SK-N-DZ (cell line): ENCODE measurements at places on chromosomes 12 and 14.

DNA sequence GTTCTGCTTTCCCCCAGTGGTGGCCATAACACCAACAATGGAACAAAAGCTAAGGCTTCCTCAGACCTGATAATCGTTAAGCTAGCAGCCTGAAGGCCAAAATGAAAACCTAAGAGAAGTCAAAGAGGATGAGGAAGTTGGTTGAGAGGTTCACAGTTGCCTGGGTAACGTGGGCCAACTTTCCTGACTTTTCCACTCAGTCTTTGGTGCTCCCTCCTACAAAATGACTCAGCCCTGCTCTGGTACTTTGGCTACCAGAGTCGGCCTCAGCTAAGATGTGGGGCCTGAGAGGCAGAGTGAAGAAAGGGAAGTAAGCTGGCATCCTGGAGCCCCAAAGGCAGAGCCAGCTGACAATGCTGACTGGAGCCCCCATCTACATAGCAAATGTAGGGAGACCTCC, 14.9 kb upstream of the FKBP11 start:
- DNase-seq, result no peak

DNA sequence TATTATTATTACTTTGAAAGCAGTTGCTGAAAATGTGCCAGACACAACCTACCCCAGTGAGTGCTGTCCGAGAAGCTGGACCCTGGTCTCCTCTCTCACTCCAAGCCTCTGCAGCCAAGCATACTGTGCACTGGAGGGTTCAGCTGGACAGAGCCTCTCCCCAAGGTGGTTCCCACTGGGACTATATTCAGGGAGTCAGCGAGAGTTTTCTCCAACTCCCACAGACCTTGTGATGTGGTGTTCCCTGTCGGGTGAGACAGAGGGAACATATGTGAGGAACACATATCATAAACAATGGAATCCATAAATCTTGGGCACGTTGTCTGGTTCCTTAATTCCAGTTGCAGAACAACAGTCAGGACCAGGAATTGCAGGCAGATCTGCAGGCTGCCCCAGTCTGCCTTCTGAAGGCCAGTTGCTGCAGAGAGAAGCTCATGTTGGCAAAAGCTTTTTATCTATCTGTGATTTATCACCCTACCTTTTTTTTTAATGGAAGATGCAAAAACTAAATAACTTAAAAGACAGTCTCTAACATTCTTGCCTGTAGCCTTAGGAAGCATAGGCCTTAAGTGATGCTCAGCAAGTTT, 619.8 kb upstream of the TBX3 start:
- DNase-seq, result no peak

DNA sequence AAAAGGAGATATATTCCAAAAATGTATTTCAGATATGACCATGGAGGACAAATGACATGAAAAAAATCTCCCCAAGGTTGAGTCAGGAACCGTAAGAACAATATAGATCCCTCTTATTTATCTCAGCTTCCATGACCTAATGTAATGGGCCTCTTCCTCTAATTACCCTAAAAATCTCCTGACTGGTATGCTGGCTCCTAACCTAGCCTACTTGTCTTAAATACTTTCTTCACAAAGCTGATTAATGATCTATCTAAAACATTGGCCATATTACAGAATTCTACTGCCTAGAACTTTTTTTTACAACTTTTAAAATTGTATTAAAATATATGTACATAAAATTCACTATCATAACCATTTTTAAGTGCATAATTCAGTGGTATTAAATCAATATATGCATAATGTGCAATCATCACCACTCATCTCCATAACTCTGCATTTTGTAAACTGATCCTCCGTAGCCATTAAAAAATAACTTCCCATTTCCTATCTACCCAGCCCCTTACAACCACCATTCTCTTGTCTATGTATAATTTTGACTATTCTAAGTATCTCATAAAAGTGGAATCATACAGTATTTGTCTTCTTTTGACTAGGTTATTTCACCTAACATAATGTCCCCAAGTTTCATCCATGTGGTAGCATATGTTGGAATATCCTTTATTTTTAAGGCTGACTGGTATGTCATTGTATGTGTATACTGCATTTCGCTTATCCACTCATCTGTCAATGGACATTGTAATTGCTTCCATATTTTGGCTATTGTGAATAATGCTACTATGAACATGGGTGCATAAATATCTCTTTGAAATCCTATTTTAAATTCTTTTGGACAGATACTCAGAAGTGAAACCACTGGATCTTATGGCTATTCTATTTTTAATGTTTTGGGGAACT, 464.6 kb downstream of the ADAMTS20 start:
- DNase-seq, result no peak

- no peak for DNase-seq
These were observed 690.7 kb upstream of the TBX3 start for GRCh38 chr12:115374480-115375185.

DNA sequence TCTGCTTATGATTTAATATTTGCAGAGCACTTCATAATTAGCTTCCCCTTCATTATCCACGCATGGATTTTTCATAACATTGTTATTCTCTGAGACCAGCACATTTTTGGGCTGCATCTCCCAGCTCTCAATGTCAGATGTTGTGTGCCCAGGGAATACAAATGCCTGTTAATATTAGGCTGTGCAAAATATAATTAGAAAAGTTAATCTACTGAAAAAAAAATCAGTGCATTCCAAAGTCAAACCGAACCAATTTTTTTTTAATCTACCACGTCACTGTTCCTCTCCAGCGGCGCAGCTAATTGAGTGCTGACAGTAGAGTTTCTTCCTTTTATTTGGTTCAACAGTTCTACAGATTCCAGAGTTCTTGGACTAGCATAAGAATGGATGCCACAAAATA, 191.0 kb upstream of the RGS6 start:
- no peak for DNase-seq

DNA sequence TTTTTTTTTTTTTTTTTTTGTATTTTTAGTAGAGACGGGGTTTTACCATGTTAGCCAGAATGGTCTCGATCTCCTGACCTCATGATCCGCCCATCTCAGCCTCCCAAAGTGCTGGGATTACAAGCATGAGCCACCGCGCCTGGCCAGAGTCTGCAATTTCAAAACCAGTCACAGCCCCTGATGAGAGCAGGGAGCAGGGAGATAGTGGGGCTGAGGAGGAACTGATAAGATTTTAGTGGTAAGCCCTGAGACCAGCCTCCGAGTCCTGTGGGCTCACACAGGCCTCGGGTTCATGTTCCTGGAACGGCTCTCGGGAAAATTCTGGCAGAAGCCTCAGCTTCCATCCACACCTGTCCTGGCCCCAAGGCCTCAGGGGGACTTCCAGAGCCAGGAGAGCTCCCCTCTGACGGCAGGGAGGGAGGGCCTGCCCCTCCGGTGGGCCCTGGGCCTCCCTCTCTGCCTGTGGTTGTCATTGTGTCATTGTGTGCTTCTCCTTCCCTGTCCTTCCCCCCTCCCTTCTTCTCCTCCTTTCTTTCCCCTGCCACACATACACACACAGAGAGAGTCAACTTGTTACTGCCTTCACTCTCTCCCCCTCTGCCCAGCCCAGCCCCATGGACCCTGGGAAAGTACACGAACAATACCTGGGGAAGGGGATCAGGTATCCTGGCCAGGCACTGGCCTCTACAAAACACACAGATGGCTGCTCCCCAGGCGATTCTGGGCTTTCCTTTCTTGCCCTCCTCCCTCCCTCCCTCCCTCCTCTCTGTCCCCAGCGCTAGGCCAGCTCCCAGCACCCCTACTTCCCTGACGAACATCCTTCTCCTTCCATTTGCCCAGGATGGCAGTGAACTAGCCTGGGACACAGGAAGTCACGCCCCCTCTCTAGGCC, 294.1 kb downstream of the DPF3 start:
- DNase-seq, result no peak

DNA sequence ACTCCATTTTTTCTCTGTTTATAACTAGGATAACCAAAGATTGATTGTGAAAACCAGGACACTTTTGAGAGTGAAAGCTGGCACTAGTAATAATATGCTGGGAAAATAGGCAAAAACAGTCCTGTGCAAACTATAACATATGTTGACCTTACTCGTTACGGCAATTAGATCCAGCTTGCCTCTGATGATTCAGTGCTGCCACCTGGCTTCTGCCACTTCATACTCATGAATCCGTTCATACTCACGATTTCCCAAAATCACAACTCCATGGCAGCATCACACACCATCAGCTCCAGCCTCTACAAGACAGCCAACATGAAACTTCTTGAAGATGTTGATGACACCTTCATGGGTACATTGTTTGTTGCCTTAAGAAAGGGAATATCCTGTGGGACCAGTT, 49.1 kb upstream of the CAND1 start:
- DNase-seq, result peak; percentile 10

DNA sequence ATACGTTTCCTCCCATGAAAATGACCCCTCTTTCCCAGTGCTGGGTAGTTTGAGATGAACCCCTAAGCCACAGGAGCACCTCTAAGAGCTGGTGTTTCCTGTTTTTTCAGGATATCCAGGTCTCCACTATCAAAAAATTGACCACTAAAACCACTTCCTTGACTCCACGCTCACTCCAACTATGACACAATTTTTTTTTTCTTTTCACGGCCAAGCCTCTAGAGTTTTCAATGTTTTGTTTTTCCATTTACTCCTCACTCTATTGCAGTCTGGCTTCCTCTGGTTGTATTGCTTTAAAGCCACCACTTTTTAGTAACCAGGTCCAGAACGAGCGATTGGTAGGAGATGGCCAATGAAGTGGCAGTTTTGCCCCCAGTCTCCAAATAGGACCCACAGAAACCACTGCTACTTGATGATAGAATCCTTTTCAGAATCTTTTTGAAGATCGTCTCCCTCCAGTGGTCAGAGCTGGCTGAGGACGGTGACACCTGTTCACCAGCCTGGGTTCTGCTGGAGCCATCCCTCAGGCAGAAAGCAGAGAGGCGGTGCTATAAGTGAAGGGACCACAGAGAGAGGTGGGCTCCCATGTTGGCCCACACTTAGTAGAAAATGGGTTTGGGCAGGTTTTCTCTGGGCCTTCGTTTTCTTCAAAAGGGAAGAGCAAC, 454.4 kb downstream of the VRK1 start:
- DNase-seq, result no peak

- DNase-seq, result no peak
These were observed 10.7 kb upstream of the GPX2 start for GRCh38 chr14:64953310-64953654.

DNA sequence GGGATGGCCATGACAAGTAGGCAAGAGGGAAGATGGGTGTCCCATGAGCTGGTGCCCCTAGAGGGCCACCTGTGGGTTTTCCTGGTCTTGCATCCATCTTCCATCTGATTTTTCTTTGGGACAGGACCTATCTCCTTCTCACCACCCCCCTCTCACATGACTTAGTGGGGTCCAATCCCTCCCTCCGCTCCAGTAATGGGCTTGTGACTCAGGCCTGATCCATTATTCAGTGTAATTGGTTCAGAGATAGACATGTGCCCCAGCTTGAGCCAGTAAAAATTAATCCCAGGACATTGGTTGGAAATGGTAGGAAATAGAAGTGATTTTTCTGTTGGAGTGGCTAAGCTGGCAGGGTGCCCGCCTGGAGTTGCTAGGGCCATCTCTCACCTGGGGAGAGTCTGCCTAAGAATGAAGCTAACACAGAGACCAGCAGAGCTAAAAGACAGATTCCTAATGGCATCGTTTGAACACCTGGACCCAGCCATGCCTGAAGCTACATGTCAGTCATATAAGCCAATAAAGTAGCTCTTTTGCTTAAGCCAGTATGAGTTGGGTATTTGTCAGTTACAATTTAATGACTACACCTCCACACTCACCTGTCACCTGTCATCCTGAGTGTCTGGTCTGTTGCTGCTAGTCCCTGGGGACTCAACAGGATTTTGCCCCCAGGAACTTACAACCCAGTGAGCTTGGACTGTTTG, 14.7 kb downstream of the RASAL1 start:
- DNase-seq, result no peak

DNA sequence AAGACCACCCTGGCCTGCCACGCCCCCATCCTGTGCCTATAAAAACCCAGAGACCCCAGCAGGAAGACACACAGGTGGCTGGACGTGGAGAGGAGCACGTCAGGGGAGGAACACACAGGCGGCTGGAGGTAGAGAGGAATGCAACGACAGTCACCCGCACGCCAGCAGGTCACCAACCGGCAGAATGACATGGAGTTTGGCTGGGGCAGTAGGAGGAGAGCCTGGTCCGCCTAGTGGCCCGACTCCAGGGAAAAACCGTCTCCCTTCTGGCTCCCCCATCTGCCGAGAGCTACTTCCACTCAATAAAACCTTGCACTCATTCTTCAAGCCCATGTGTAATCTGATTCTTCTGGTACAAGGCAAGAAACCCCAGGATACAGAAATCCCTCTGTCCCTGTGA, 62.7 kb upstream of the KCNH3 start:
- DNase-seq, result no peak

DNA sequence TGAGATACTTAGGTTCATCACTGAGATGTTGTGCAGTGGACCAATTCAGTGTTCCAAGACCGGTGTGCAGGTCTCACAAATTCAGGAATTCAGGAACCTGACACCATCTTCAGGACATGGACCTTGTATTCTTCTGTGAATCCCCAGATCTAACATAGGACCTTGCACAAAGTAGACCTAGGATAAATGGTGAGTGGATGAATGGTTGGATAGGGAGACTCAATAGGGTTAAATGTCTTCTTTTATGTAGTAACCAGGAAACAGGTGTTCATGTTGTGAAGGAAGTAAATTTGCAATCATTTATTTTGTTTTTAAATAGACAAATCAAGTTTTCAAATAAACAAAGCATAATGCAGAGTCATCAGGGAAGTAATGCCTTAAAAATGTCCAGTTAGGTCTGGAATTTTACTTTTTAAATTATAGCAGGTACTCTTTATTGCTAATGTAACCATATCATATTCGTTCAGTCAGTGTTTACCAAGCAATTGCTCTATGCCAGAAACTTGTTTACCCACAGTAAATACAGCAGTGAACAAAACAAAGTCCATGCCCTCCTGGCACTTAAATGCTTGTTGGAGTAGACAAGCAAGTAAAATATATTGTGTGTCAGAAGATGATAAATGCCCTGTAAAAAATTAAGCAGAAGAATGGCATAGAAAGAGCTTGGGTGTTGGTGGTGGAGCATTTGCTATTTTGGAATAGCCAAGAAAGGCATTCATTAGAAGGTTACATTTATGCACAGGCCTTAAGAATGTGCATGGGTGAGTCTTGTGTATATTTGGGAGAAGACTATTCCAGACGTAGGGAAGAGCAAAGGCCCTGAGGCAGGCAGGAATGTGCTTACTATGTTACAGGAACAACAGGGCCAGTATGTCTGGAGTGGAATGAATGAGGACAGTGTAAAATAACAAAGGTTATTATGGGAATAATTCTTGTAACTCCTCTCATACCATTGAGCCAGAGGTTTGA, 26.3 kb downstream of the RXYLT1 start:
- no peak for DNase-seq

DNA sequence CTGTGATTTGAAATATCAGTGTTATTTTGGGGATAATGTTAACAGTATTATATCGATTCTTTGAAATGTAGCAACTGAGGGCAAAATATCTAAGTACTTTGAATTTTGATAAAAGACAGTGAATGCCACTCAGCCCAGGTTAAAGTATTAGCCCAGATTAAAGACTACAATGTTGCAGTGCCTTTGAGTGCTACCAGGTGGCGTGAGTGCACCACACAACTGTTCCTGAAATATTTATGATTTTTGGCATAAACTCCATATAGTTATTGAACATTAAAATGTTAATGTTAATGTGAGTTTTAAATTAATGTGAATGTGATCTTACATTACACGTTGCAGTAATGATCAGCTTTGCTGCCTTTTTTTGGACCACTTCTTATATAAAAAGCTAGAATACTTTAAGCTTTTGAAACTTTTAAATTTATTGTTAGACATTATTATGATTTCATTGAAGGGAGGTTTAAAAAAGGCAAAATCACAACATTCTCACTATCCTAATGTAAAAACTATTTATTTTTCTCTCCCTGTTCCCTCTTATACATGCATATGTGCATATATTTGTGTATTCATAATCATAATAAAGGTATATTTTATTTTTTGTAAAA, 22.5 kb downstream of the MRPS35 start:
- peak; percentile 18 for DNase-seq

GRCh38 chr14:20836668-20837338, 34.2 kb upstream of the RNASE1 start:
- no peak for DNase-seq
